ENCODE measurements at places on chromosomes 7 and 10. TPM values are rescaled to one million over a fixed set of nuclear protein-coding genes. Genes with fewer than 3 reads are reported as not detected.

The STK31 gene
- 4.8 TPM for total RNA-seq

The MOSPD3 gene
- 14.3 TPM for total RNA-seq

The HMX2 gene
- total RNA-seq: not detected

The TMEM213 gene
- total RNA-seq: not detected

DNA sequence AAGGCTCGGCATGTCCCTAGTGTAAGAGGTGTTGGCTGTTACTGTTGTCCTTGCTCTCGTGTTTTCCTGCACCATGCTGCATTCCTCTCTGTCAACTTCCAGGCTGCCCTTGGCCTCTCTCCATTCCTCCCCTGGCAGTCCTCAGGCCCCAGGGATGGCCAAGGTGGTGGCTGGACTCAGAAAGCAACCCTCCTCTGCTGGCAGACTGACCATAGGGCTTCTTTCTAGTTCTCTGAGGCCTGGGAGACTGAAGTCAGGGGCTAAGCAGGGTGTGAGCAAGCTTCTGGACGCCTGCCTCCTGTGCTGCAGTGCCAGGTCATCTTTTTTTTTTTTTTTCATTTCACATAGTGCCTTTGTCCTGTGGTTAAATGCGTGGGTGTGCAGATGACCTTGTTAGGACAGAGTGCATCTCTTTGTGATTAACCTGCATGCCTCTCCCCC, 72.0 kb downstream of the GOLGA7B start:
- DNase-seq: no peak

- DNase-seq: no peak
These were observed 76.7 kb downstream of the ATXN7L1 start for GRCh38 chr7:105799677-105800076.

GRCh38 chr10:79274279-79275104, 72.8 kb upstream of the PPIF start:
- DNase-seq: peak; percentile 85

DNA sequence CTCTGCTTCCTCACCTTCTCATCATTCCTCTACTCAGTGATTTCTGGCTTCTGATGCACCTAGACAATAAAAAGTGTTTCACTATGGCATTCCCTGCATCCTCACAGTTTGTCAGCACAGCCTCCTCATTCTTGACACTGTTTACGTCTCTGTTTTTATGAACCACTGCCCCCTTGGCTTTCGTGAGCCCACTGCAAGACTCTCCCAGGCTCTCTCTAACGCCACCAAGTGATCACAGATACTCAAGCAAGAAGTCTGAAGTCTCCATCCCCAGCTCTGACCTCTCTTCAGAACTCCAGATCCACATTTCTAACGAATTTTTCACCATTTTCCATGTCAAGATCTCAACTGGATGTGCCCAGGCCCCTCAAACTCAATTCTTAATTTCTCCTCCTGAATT, 8.9 kb downstream of the SLC16A9 start:
- DNase-seq: no peak

- DNase-seq: peak; percentile 17
These were observed 111.3 kb upstream of the DNAJB12 start for GRCh38 chr10:72466018-72466417.

GRCh38 chr10:64571056-64571455, 1049.9 kb downstream of the REEP3 start:
- DNase-seq: no peak

GRCh38 chr7:95590387-95591248, 5.7 kb downstream of the PDK4 start:
- no peak for DNase-seq
